ENCODE measurements at places on chromosomes 13 and 19.

GRCh38 chr13:21175656-21176214, 617 bp downstream of the SKA3 start:
- no peak for DNase-seq

DNA sequence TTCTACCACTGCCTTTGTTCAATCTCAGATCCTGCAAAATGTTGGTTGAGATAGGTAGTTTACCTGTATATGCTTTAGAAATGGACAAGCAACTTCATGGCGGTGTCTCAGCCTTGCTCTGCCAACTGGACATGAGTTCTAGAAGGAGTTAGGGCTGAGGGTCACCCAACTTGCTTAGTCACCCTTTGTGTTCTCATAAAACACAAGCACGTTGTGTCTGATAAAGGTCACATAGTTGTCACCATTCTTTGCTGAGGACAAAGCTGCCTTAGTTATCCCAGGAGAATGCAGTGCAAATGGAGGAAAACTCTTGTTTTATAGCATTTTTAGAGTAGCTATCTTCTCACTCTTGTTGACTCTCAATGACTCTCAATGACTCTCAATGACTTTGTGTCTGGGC, 218.4 kb upstream of the TMTC4 start:
- no peak for DNase-seq

DNA sequence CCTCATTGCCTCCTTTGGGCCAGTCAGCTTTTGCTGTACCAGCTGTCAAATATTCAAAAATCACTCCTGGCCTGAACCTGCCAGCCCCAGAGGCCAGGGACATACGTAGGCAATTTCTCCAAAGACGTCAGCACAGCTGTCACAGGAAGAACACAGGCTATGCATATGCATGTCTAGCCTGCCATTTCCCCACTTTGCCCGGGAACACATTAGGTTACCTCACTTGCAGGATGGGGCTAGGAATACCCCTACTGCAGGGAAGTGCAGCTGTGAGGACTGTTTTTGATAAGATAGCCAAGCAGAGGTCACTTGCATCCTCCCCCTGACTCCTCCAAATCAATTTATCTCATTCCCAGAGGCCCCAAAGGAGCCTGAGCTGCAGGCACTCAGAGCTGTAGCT, 2.8 kb downstream of the ZNF667 start:
- no peak for DNase-seq

DNA sequence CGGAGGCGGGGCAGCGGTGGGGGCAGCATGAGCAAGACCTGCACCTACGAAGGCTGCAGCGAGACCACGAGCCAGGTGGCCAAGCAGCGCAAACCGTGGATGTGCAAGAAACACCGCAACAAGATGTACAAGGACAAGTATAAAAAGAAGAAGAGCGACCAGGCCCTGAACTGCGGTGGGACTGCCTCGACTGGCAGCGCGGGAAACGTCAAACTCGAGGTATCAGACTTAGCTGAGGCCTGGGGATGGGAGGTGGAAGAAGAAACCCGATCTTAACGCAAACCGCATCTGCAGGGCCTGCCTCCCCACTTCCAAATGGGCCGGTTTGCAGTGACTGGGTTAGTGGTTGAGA, 693 bp downstream of the RFXAP start:
- DNase-seq: no peak

DNA sequence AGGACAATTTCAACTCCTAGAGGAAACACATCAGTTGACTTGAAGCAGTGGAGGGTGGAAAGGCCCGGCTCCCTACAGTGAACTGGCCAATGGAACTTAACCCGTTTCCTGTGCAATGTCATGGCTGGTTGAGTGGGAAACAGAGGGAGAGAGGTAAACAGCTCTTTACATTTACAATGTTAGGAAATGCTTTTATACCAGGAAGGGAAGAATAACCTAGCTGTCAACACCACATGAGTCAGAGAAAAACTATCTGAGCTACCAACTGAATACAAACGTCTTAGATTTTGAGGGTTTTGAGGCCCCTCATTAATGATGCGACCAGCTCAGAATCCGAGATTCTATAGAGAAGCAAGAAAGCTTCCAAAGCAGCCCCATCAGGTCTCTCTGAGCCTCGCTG, 36.7 kb downstream of the CARD8 start:
- no peak for DNase-seq

Measured in right cardiac atrium (tissue), 5 donors.